ENCODE measurements at places on chromosomes 6 and 20. TPM values are rescaled to one million over a fixed set of nuclear protein-coding genes. Genes with fewer than 3 reads are reported as not detected.

DNA sequence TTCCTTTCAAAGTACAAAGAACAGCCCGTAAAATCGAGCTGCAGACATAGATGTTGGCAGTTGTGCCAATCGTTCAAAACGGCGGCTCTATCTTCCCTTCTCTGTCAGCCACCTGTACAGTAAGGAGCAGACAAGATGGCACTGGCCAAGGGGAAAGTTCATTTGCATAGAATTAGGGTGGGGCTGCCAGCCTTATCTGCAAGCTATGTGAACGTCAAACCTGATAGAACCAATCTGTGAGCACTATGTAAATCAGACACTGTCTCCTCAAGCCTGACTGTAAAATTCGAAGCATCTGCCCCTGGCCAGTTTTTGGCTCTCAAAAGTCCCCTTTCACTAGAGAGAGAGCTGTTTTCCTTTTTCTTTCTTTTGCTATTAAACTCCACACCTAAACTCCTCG, 374.5 kb downstream of the EPM2A start:
- DNase-seq, result no peak

MUCL3 gene
- total RNA-seq, result not detected

DNA sequence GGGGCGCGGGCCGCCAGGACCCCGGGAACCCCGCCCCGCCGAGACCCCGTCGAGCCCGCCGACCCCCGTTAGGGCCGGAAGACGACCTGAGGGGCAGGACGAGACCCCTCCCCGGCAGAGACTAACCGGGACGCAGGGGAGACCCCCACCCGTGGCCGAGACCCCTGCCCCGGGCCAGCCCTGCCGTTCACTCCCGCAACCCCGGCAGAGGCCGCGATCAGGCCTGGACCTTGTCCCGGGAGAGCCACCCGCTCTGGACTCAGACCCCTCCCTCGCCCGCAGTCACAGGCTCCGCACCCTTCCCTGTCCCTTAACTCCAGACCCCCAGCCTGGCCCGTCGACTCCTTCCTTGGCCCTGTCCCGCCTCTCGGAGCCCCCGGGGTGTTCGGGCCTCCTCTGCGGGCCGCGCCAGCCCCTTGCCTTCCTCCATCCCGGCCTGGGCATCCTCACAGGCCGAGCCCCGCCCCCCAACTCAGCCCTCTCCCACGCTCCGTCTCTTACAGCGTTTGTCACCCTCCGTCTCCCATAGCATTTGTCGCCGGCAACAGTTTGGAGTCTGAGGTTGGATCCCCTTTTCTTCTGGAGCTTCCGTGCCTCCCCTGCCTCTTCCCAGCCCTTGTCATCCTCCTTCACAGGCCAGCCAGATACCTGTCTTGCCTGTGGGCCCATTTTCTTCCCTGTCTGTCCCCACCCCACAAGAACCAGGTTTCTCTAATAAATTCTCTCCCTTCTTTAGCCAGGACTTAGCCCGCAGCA, 569 bp downstream of the TCEA2 start:
- no peak for DNase-seq

DNA sequence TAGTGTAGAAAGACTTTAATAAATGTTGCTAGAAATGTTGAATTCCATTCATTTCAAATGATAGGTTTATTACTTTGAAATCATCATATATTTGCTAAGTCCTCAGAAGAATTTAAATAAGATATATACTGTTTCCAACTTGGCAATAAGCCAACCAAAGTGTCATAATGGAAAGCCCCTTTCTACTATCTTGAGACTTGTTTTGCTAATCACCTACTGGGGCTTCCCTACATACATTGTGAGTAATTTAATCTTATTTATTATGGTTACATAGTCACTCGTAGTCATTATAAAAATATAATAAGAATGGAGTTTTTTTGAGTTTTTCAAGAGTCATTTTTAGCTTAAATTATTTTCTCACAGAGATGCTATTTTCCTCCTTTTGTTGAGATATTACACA, 20.7 kb downstream of the COL19A1 start:
- no peak for DNase-seq

GRCh38 chr6:67952121-67952520, 683.0 kb upstream of the ADGRB3 start:
- DNase-seq, result no peak

- DNase-seq, result no peak
Measured at GRCh38 chr20:22005535-22005934, 300.1 kb downstream of the PAX1 start.

- no peak for DNase-seq
Measured at GRCh38 chr20:21208999-21209398, 83.1 kb downstream of the KIZ start.

DNA sequence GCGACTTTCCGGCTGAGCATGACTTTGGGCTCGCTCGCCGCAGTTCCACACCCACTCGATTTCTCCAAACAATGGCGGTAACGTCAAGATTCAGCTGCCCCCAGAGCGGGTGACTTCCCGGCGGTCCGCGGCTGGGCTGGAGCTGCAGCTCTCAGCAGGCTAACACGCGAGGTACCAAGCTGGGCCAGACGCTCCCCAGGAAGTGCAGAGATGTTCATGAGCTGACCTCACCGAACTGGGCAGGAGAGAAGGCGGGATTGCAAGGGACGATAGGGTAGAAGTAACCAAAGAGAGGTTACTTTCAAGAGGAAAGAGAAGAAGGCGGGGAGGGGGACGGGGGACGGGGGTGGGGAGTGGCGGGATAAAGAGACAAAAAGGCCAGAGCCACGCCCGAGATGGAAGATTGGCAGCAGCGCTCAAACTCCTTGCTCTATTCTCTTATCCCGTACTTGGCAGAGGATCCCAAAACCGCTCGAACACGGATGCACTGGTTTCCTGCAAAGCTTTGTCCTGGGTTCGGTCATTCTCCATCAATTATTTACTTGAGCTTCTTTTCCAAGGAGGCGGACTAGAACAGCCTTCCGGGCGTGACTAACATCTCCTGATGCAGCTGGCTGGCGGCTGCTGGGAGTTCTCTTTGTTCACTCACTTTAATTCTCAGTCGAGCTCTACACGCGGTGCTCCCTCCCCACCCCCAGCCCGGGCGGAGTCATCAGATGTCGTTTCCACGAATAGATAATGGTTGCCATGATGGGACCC, at the start of gene MTCL3:
Gene MTCL3 (minus strand): TSS at position 626 of the 759 bp plus-strand sequence.
- no peak for DNase-seq

DNA sequence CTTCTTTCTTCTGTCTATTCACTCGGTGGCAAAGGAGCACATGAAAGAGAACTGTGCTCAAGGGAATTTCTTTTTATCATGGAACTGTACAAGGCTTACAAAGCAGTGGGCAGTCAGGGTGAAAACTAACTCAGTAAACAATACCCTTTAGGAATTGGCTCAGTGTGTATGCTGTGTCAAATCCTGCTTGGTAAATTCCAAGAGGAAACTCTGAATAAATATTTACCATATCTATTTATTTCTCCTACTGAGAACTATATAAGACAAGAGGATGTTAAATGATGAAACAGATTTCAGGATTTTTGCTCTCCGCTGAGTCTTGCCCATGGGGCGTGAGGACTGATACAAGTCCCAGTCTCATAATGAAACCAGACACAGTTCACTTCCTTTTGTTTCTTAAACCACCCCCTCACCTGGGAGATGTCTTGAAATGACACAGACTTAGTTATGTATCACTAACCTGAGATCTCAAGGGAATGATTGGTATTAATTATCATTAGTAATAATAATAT, 188.8 kb downstream of the BACH2 start:
- DNase-seq, result no peak

IL17F gene
- total RNA-seq, result not detected

SAMD5 gene
- 1.1 TPM for total RNA-seq

GRCh38 chr20:53502820-53503219, 90.8 kb downstream of the ZNF217 start:
- no peak for DNase-seq

GRCh38 chr20:32752458-32753250, 9.4 kb upstream of the COMMD7 start:
- no peak for DNase-seq

GRCh38 chr20:61203320-61203719, 48.7 kb upstream of the CDH4 start:
- DNase-seq, result no peak

TRAM2 gene
- 15.0 TPM for total RNA-seq

DNA sequence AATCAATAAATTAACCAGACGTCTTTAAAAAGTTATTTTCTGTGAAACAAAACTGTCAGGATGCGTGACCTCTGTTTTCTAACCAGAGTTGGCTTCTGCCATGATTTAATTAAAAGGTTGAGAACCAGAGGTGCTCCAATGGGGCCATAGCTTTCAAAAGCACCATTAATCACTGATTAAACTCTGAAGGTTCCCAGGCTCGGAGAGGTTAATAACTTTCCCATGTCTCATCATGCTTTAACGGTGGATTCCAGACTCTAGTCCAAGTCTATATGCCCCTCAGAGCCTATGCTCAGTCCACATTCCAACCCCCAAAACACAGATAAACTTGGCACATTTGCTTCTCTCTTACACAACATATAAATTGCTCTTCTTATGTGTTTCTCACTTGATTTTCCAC, 95.5 kb downstream of the SNAP91 start:
- no peak for DNase-seq

ENPP5 gene
- total RNA-seq, result 0.71 TPM

GRCh38 chr6:52820198-52820597, 16.6 kb upstream of the GSTA1 start:
- DNase-seq, result no peak

DNA sequence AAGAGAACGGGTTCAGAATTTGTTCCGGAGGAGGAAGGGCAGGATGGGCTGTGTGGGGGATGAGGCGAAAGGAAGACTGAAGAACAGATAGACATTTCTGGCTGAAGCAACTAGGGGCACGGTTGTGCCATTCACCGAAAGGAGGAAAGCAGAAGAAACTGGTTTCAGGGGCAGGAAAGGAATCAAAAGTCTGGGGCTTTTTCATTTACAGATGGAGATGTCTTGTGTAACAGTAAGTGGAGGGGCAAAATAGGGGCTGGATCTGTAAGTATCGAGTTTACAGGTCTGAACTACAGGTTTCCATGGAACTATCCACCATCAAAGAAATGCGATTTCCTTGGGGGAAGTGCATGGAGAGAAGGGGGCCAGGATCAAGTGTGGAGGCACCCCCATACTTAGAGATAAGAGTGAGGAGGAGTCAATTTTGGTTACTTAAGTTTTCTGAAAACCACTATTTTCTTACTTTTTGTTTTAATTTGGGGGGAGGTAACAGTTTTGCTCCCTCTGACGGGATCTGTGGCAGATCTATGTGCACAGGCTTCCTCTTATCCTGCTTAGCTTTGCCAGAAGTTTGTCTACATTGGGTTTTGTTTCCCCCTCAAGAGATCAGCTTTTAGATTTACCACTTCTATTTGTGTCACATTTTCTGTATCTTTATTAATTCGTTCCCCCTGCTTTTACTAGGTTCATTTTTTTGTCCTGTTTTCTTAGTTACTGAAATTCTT, 120.1 kb downstream of the SLC23A2 start:
- no peak for DNase-seq

UBE2C gene
- not detected for total RNA-seq

GABRR1 gene
- not detected for total RNA-seq

DNA sequence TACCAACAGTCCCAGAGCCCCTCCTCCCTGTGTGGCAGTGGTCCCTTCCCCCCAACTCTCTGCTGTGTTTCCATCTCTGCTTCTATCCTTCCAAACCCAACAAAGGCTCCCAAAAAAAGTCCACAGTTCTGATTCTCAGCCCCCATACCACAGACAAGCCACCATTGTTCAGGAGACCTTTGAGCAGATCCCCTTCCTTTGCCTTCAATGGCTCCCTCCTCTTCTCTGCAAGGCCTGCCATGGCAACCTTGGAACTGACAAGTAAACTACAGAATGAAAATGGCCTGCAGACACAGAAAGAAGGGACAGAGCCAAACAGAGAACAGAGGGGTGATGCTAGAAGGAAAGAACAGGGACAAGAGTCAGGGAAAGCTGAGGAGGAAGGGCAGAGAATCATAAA, 23.2 kb downstream of the OR2H2 start:
- no peak for DNase-seq

DNA sequence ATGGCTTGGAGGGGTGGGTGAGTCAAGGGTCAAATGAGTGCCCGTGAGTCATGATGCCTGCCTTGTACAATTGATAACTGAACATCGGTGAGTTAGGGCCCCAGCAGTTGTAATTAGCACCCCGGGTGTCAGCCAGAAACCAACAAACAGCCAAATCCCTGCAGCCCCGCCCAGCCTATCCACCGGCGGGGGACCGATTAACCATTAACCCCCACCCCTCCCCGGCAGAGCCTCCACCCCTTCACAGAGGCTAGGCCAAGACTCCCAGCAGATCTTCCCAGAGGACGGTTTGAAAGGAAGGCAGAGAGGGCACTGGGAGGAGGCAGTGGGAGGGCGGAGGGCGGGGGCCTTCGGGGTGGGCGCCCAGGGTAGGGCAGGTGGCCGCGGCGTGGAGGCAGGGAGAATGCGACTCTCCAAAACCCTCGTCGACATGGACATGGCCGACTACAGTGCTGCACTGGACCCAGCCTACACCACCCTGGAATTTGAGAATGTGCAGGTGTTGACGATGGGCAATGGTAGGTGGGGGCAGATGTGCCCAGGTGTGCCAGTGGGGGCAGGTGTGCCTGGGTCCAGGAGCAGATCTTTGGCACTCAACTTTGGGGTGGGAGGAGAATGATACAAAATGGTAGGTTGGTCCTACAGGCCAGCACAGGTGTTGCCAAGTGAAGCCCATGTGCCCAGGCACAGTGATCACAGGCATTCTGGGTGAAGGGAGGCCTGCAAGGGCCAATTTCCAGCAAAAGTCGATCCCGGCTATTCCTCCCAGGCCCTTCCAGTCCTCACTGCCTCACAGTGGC, 45.7 kb downstream of the HNF4A start:
- no peak for DNase-seq

THEMIS gene
- total RNA-seq, result 0.41 TPM

SPATS1 gene
- not detected for total RNA-seq

DNA sequence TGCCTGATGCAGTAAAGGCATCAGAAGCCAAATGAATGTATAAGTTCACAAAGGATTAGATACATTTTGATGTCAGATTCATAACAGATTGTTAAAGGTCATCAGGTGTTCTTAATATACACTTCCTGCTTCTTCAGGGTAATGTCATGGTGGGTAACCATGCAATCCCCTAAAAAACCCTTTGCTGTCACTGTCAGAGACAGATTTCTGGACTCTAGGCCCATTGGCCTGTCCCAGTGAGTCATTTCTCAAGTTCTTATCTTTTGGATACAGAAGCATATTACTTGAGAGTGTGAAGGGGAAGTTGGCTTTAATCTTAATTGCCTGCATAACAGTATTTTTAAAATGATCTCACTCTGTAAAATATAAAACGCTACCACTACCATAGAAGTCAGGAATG, 895.6 kb upstream of the MAP3K7 start:
- DNase-seq, result no peak

- DNase-seq, result no peak
Measured at GRCh38 chr6:157386023-157386422, 5.0 kb downstream of the ZDHHC14 start.

PHF3 gene
- 80.5 TPM for total RNA-seq

- no peak for DNase-seq
Measured at GRCh38 chr6:89952105-89952671, 57.9 kb downstream of the GJA10 start.

MRS2 gene
- 33.5 TPM for total RNA-seq

CST5 gene
- not detected for total RNA-seq

GRCh38 chr6:83463886-83464285, 33.0 kb upstream of the ME1 start:
- no peak for DNase-seq

- DNase-seq, result no peak
Measured at GRCh38 chr6:142459271-142459670, 157.5 kb downstream of the ADGRG6 start.
